Activated naive CD4-positive, alpha-beta T cell treated with anti-CD3 and anti-CD28 coated beads, Interleukin-2, amount 50 U/mL, for 16 hours (primary cell): ENCODE measurements at places on chromosomes 12 and 14.

GRCh38 chr12:111607239-111607638 lies 8.1 kb upstream of the ATXN2 start:
- DNase-seq: no peak

DNA sequence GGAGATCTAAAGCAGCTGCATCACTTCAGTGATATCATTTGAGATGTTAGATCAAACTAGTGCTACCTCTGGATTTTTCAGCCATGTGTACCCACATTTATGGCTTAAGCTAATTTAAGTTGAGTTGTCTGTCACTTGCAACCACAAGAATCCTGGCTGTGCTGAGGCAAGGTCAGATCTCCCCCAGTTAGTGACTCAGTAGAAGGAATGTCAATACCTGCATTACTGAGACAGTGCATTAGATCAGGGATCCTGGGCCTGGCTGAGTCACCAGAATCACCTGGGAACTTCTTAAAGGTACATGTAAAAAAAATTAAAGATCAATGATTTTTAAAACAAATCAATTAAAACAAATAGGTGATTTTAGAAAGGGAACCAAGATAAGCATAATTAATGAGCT lies 84.6 kb upstream of the GRIN2B start:
- DNase-seq: no peak

GRCh38 chr12:34402899-34403705 lies 380.8 kb downstream of the ALG10 start:
- DNase-seq: peak; percentile 8

DNA sequence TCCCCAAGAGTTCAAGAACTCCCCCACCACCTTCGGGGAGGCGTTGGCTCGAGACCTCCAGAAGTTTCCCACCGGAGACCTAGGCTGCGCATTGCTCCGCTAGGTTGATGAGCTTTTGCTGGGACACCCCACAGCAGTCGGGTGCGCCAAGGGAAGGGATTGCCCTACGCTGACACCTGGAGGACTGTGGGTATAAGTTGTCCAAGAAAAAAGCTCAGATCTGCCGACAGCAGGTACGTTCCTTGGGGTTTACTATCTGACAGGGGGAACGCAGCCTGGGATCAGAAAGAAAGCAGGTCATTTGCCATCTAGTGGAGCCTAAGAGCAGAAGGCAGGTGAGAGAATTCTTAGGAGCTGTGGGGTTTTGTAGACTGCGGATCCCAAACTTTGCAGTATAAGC lies 98.8 kb downstream of the FRMD6 start:
- DNase-seq: no peak

DNA sequence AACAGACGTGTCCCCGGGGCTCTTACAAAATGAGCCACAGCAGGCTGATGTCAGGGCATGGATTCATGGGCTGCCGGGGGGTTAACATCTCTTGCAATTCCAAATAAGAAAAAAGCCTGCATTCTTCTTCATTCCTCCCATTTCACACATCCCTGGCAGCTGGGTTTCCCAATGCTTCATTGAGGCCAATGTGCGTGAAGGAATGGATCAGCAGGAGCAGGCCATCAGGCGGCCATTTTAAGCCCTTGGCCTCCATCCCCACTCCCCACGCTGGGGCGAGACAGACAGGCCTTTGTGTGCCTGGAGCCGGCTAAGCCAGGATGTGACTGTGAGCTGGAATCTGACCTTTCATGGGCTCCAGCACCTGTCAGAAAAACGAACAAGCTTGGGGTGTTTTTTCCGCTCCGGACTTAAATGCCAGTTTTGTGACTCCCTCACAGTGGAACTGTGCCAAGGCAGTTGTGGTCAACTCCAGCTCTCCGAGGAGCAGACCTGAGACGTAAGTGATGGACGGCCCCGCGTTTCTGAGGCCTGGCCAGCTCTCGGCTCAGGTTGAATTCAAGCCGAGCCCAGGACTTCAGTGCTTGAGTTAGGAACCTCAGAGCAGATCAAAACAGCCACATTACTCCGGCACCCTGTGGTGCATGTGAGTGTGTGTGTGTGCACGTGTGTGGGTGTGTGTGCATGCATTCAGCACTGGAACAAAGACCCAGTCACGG lies 133.1 kb downstream of the TMEM30B start:
- no peak for DNase-seq

- DNase-seq: no peak
Measured at GRCh38 chr12:66297080-66297479, 5.2 kb upstream of the HELB start.

DNA sequence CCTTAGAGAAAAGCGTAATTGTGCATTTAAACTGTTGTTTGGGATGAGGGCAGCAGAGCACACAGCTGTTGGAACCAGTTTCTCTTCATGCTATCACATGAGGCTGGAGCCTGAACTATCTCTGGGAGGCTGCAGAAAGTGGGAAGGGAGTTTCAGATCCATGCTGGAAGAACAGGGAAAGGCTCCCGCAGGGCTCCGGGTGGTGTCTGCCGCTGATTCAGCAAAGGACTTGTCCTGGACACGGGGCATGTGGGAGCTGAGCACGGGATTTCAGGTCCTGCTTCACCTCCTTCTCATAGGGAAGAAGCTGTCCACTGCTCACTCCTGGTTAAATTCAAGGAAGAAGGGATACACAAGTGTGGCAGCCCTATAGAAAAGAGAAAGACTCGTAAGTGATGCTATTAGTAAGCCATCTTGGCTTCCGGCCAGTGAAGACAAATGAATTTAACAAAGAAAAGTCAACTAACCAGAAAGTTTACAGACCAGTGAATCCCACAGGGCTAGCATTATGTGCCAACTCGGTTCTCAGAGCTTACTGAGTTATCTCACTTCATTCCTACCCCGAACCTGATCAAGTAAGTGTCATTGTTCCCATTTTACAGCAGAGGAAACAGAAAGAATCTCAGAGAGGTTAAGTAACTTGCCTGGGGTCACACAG lies 6.7 kb upstream of the FZD10 start:
- DNase-seq: no peak

- DNase-seq: no peak
Measured at GRCh38 chr12:116434155-116435011, 124.8 kb upstream of the MAP1LC3B2 start.

DNA sequence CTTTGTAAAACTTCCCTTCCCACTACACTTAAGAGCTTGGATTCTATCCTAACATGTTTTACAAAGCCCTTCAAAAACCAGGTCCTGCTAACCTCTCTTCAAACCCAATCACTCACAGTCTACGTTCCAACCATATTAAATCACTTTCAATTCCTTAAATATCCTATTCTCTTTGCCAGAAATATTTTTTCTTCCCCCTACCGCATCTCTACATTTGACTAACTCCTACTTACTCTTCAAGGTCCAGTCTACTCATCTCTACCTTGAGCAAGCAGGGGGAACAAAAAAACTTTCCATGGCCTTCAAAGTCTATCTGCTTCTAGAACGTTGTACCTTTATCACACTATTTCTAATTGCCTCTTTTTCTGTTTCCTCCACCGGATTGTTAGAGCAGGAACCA lies 6.1 kb downstream of the ERGIC2 start:
- DNase-seq: no peak

DNA sequence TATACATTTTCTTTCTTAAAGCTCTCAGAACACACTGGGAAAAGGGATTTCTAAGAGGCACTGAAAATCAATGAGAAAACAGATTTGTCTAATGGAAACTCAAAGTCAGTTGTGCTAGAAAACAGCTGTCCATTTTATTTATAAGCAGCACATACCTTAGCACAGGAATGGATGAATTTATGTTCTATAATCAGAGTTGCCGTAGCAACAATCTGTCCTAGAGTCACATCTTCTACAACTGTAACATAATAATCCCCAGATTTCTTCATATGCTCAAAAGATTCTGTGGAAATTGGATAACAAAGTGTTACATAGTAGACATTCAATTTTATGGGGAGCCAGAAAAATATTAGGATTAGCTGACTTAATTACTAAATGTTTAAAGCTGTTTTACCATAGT lies 9.8 kb downstream of the GNPNAT1 start:
- DNase-seq: no peak

DNA sequence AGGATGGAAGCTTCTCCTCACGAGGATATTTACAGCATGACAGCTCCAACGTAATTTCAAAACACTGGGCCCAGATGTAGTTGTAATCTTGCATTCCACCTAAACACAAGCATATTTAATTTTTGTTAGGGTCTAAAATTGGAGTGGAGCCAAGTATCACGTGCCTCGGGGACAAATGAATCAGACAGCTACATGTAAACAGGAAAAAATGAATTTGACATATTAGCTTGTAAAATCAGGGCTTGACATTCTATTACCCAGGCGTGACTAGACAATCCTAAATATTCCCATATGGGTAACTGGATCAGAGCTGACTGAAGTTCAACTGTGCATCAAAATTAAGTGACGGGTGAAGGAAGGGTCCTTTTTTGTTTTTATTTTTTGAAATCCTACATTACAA lies 59.0 kb downstream of the MDM2 start:
- DNase-seq: no peak

DNA sequence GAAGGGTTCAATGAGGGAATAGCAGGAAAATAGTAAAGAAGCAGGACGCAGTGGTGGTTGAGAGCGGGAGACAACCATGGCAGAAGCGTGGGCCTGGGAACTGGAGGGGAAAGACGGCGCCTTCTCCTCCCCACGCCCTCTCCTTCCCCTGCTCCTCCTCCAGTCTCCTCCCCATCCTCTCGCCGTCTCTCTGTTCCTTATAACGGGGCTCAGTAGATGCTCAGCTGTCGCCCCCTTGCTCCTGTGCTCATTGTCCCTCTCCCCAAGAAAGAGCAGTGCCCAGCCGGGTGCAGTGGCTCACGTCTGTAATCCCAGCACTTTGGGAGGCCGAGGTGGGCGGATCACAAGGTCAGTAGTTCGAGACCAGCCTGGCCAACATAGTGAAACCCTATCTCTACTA lies 142.0 kb downstream of the BCL11B start:
- DNase-seq: no peak

GRCh38 chr14:22474730-22475351 lies 114.2 kb downstream of the DAD1 start:
- no peak for DNase-seq

- DNase-seq: no peak
Measured at GRCh38 chr12:113347-113746, 46.8 kb downstream of the IQSEC3 start.

DNA sequence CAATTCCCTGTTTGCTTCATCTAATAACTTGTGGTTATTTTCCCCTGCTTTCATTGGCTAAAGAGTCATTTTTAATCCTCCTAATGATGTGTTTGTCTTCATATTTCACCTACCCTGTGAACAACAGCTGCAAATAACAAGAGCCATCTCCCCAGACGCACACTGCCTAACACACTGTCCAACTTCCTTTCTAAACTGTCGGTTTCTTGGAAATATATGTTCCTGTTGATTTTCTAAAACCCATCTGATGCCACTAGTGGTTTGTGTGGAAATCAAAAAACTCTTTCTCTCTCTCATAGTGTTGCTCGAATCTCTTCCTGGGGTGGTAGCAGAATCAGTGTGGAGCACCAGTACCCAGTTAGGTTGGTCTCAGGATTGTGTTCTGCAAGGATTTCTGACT lies 226.9 kb downstream of the EPS8 start:
- no peak for DNase-seq

DNA sequence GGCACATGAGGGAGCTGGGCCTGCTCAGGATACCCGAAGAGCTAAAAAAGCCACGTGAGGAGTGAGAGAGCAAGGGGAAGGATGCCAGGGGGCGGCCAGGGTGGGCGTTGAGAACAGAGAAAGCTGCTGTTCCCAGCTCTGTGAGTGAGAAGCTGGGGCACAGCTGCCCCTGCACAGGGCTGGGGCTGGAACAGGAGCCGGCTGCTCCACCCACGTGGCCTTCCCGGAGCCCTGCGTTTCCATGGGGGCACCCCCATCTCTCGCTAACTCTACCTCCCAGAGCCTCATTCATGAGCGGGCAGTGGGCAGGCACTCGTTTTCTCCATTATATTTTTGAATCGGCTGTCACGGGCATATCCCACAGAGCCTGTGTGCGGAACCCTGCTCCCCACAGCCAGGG lies 42.7 kb downstream of the RFLNA start:
- no peak for DNase-seq

- DNase-seq: no peak
Measured at GRCh38 chr12:52149651-52150241, 42.1 kb downstream of the KRT80 start.

- no peak for DNase-seq
Measured at GRCh38 chr12:2129076-2129475, 76.3 kb downstream of the CACNA1C start.

GRCh38 chr14:104826861-104827176 lies 25.9 kb downstream of the ZBTB42 start:
- DNase-seq: no peak

DNA sequence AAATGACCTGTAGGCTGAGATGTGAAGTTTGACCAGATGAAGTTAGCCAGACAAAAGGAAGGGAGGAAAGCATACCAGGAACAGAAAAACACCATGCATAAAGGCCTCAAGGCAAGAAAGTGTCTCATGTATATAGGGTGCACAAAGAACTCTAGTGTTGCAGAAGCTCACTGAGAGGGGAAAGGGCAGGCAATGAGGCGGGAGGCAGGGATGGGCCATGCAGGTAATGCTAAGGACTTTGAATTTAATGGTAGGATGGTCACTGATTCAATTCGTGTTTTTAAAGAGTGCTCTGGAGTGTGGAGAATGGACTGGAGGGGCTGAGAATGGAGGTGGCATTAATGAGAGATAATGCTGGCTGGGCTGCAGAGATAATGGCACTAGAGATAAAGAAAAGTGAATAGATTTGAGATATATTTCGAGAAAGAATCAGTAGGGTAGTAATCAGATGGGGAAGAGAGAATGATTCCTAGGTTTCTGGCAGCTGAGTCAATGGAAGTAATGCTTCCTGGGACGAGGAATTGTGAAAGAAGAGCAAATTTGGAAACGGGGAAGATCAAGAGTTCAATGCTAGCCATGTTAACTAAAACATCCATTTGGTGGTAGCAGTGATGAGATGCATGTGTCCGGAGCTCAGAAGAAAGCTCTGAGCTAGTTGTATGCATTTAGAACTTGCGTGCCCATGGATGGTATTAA lies 43.1 kb downstream of the LIMA1 start:
- no peak for DNase-seq

- DNase-seq: no peak
Measured at GRCh38 chr12:63915105-63915800, 70.8 kb downstream of the SRGAP1 start.

DNA sequence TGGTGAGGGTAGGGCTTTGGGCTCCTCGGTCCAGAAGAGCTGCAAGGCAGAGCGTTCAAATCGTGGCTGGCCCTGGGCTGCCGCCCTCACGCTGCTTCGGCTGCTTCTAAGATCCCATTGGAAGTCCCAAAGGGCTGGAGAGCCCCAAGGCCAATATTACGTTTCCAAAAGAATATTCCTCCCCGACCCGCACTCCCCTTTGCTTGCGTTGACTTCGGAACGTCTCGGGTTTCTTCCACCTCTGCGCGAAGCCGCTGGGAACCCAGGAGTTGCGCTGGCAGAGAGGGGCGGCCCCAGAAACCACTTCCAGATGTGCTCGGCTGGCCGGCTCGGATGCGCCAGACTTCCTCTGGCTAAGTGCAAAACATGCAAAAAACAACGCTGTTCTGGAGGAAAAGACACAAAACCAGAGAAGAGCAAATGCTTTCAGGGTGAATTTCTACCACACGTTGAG lies at the start of gene GLT8D2:
Gene GLT8D2, minus strand, starts transcription at position 285 of the 454 bp plus-strand sequence. CDS start 30,539 bp downstream, outside the sequence.
- DNase-seq: no peak

- no peak for DNase-seq
Measured at GRCh38 chr12:47033789-47034555, 45.4 kb upstream of the PCED1B start.
